Eye (tissue), 1 donor: ENCODE measurements at places on chromosomes 3 and 15.

GRCh38 chr3:124658270-124658669, 72.0 kb upstream of the UMPS start:
- no peak for DNase-seq

- no peak for DNase-seq
Measured at GRCh38 chr3:187945374-187945773, 200.1 kb upstream of the BCL6 start.

DNA sequence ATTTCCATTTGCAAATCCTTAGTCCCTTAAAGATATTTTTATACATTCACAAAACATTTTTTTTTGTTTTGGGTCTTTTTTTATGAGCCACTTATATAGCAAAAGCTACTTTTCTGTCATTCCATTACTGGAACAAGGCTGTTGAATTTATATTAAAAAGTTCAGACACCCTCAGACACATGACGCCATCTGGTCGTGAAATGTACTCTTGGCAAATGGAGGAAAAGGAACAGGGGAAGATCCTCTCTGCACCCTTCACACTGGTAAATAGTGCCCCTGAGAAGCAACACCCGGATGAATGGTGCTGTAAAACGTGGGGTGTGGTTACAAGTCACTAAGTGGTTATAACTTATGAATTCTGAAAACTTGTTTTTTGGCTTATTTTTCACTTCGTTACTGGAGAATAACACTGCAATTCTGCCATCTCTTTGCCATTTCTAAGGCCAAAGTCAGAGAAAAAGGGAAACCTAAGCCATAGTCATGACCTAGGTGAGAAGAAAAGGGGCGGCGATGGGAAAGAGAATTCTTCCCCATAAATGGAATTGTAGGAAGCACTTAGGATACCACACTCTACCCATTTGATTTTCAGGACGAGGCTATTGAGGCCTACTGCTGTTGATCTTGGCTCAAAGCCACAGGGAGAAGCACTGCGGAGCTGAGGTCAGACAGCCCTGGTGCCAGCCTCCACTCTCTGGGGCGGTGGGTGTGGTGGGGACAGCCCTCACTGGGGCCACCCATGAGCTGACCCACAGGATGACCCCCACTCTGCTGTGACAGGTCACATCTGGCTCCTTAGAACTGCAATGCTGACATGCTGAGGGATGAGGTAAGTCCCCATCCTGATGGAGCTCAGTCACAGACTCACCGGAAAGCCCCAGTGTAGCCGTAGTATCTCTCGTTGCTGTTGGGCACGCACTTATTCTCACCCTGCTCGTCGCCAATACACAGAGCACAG, 21.9 kb downstream of the LTF start:
- peak; percentile 77 for DNase-seq

- no peak for DNase-seq
Measured at GRCh38 chr3:40258555-40258954, 51.0 kb upstream of the EIF1B start.

GRCh38 chr15:74415966-74416916, 17.5 kb downstream of the SEMA7A start:
- DNase-seq = no peak

DNA sequence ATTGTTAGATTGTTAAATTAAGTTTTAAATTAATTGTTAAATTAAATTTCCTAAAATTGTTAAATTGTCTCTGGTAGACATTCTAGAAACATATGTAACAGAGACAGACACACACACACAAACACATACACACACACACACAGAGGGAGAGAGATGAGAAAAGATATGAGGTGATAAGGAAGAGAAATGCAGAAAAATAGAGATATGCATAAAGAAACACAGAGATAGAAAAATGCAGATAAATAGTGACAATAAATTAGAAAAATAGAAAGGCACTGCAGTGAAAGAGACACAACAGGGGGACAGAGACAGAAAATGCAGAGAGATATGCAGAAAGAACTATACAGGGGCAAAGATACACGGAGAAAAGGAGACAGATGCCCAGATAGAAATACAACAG, 25.1 kb upstream of the GOLGA8B start:
- no peak for DNase-seq

DNA sequence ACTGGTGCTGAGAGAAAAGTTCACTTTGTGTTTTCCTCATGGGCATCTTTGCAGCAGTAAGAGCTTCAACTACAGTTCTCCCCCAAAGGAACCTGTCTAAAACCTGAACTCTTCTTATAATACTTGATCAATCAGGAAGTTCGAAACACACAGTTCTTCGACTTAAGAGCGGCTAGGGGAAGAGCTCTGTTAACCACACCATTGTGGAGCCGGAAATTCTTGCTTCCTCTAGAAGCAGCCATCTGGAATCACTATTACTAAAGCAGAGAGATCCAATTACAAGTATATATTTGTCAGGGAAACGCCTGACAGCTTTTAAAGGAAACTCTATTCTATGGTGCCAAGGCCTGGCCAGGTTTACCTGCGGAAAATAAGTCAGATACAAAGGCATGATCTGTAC, 337.3 kb upstream of the CBLB start:
- peak; percentile 39 for DNase-seq

DNA sequence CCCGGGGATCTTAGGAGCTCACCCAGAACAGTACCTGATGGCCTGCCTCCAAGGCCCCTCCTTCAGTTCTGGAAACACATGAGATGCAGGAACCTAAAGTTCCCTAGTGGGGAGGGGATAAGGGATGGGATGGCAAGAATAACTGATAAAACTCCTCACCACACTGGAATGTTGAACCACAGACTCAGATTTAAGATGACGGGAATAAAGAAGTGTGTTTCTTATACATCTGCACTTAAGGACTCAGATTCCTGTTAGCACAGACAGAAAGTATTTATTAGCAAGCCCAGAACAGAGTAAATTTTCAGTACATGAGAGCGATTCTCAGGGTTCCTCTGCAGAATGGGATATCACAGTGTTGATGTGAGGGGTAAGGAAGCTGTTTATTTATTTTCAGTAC, 245.2 kb downstream of the TLE3 start:
- DNase-seq = no peak

DNA sequence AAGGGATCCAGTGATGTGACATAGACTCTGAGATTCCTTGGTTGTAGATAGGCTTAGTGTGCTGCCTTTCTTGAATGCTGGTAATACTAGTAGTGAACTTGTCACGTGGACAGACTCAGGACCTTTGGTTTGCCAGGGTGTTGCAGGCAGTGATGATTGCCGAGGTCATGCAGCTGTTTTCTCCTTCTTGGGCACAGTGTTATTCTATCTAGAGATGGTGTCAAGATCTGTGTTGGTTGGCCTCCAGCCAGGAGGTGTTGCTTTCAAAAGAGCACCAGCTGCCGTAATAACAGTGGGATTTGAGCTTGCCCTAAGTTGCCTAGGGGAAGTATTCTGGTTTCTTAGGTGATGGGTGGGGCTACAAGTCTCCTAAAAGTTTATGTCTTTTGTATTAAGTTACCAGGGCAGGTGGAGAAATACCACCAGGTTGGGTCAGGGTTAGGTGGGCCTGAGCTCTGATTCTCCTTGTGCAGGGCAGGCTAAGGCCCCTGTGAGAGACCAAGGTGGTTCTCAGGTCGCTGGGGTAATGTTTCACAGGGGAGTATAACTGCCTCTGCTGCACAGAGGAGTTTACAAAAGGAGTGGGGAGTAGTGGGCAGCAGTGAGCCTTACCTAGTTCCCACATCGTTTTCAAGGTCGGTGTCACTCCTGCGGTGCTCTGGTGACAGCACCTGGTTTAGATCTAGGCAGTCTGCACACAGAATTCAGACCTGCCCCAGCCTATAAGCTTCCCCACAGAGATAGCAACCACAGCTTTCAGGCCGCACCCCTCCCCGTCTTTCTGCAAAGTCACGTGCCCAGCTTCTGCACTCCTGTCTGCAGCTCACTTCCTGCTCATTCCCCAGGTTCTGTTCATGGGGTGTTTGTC, 350.3 kb downstream of the DOCK3 start:
- peak; percentile 39 for DNase-seq

DNA sequence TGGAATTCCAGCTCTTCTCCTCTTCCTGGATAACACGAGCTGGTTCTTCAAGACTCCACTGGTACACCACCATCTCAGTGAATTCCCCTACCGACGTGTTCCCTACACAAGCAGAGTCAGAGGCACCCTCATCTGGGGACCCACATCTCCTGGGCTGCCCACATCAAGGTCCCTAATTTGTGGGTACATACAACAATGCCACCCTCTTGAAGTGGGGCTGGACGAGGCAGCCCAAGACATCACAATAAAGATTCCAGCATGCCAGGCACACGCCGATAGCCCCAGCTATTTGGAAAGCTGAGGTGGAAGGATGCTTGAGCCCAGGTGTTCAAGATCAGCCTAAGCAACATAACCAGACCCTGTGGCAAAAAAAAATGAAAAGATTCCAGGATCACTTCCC, 221.2 kb upstream of the LINGO1 start:
- DNase-seq = no peak

- no peak for DNase-seq
Measured at GRCh38 chr15:61974118-61974517, 86.1 kb downstream of the VPS13C start.

GRCh38 chr3:148369381-148369780, 328.3 kb upstream of the AGTR1 start:
- no peak for DNase-seq

DNA sequence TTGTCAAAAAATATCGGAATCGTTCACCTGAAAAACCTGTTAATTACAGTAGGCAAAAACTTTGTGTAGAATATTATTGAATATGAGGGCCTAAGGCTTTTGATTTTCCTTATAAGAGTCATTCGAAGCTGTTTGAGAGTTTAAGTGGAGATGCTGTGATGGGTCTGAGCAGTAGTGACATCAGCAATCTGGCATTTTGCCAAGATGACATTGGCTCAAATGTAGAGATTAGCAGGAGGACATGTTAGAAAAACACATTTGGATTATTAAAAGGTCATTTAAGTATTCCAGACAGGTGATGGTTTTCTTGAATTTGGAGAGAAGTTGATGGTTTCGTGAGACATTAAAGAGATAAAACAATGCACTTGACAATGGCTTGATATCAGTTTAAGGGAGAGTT, 12.9 kb downstream of the OR5AC2 start:
- DNase-seq = no peak

- no peak for DNase-seq
Measured at GRCh38 chr3:13772885-13773745, 106.8 kb downstream of the WNT7A start.

DNA sequence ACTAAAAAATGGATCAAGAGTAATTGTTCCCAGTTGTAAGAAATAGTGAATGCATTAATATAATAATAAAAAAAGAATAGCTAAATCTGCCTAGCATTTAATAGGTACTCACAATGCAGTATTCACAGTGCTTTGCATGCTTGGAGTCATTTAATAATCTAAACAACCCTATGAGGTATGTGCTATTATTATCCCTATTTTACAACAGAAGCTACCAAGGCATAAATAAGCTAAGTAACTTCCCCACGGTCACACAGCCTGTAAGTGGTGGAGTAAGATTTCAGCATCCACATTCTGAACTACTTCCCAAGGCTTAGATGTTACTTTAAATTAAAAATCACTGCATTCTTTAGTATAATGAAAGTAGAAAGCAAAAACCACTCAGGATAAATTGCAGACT, 102.9 kb downstream of the PLCH1 start:
- DNase-seq = no peak

DNA sequence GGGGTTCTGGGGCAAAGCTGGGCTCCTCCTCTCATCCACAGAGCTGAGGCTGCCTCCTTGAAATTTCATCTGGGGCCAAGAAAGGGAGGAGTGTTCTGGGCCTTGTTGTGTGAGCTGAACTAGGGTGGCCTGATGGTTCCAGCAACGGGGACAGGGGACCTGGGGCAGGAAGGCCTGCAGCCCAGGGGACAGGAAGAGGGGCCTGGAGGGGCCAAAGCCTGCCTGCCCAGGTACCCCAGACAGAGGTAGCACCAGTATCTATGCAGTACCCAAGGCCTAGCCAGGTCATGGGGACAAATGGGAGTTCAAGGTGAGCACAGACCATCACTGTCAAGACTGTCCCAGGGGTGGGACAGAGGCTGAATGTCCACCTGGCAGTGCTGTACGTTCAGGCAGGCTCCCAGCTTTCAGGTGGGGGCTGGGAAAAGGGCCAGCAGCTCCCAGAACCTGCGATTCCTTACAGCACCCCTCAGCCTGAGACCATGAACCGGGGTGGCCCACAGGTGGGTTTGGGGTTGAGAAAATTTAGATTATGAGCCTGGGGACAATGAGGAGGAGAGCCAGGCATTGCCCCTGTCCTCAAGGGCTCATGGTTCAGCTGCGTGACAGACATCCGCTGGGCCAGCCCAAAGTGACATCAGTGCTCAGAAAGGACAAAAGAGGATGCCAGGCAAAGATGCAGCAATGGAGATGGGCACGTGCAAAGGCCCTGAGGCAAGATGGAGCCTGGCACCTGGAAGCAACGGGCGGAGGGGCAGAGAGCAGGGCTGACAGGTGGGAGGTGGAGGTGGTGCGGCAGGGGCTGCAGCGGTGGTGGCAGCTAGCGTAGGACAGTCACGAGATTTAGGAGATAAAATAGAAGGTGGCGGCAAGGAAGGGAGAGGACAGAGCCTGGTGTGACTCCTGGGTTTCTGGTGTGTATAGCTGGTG, 28.0 kb downstream of the PSTPIP1 start:
- no peak for DNase-seq

DNA sequence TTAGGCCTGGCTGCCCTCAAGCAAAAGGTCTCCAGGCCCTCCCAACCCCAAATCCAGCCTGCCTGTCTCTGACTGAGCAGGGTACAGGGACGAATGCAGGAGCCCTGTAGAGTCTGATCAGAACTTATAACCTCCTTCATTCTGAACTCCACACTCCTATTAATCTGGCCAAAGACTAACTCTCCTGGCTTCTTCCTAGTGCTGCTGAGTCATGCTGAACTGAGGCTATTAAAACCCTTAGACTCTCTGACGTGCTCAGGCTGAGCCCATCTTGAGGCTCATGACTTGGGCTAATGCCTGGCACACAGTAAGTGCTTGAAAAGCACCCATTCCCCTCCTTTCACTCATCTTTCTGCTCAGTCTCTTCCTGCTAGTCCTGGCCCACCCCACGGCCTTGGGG, 81.9 kb downstream of the NUP210 start:
- no peak for DNase-seq

DNA sequence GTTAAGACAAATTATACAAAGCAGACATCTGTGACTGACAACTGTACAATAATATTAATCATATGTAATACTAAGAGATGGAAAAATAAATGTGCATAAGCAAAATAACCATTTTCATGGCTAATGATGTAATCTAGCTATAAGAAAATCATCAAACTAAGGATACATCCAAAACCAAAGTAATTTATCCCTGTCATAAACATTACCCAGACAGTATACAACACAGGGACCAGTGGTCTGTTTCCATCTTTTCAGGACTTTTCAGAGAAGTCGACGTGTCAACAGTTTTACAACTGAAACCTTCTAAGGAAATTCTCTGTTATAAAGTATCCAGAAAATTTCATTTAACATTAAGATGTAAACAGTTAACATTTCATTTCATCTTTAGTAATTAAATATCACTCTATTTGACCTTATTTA, 11.0 kb downstream of the THBS1 start:
- DNase-seq = no peak

- DNase-seq = no peak
Measured at GRCh38 chr3:132804498-132804897, 82.3 kb upstream of the NPHP3 start.

- no peak for DNase-seq
Measured at GRCh38 chr3:128070898-128071591, 18.8 kb downstream of the SEC61A1 start.

GRCh38 chr15:35141743-35142471, 56.8 kb upstream of the NANOGP8 start:
- peak; percentile 39 for DNase-seq
